ENCODE measurements at places on chromosomes 6 and 20. TPM values are rescaled to one million over a fixed set of nuclear protein-coding genes. Genes with fewer than 3 reads are reported as not detected.

GRCh38 chr6:15088904-15089568 is 156.8 kb upstream of the JARID2 start:
- no peak for DNase-seq
- no peaks in the 10 kb centered on the region for H3K36me3 ChIP-seq
- H3K27me3 ChIP-seq: no peaks in the 10 kb centered on the region
- no peaks in the 10 kb centered on the region for H3K4me1 ChIP-seq
- H3K27ac ChIP-seq: peak overlapping the region; percentile 88

GRCh38 chr6:40387127-40387870 is 199.9 kb downstream of the LRFN2 start:
- no peaks in the 10 kb centered on the region for H3K36me3 ChIP-seq
- H3K4me1 ChIP-seq: peaks cover 64% of the 10 kb centered on the region
- no peak overlapping the region for H3K4me3 ChIP-seq
- H3K27ac ChIP-seq: no peak overlapping the region
- DNase-seq: no peak

GRCh38 chr6:149898966-149899365 is 1.1 kb upstream of the RAET1E start:
- no peak for DNase-seq
- no peak overlapping the region for H3K4me3 ChIP-seq
- no peak overlapping the region for H3K27ac ChIP-seq
- peaks cover 7% of the 10 kb centered on the region for H3K4me1 ChIP-seq

MMP24 gene
- 0.18 TPM for polyA plus RNA-seq

DNA sequence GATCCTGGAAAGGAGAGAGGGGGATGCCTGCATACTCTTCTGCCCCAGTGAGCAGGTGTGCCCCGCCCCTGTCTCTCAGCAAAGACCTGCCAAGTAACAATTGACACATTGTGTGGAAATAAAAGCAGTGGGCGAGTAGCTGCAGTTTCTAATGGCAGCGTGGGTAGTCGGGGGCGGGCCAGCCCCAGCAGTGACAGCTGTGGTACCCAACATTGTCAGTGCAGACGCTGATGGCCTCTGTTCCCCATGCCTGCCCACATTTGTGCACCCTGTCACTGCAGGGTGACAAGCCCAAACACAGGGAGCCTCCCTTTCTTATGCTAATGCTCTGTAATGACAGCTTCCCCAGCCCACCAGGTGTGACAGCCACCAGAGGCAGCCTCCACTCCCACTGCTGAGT is 491.7 kb downstream of the DHX35 start:
- H3K27me3 ChIP-seq: no peaks in the 10 kb centered on the region

DNA sequence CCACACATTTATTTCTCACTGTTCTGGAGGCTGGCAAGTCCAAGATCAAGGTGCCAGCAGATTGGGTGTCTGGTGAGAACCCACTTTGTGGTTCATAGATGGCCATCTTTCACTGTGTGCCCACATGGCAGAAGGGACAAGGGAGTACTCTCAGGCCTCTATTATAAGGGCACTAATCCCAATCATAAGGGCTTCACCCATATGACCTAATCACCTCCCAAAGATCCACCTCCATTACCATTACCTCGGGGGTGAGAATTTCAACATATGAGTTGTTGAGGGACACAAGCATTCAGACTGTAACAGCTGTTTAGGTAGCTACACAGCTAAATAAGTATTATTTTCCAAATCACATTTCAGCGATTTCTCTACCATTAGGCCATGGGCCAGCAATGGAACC is 2.5 kb upstream of the PRND start:
- H3K27me3 ChIP-seq: no peaks in the 10 kb centered on the region
- no peak overlapping the region for H3K27ac ChIP-seq
- no peak for DNase-seq
- H3K4me3 ChIP-seq: no peak overlapping the region
- peaks cover 7% of the 10 kb centered on the region for H3K4me1 ChIP-seq
- H3K36me3 ChIP-seq: no peaks in the 10 kb centered on the region

DNA sequence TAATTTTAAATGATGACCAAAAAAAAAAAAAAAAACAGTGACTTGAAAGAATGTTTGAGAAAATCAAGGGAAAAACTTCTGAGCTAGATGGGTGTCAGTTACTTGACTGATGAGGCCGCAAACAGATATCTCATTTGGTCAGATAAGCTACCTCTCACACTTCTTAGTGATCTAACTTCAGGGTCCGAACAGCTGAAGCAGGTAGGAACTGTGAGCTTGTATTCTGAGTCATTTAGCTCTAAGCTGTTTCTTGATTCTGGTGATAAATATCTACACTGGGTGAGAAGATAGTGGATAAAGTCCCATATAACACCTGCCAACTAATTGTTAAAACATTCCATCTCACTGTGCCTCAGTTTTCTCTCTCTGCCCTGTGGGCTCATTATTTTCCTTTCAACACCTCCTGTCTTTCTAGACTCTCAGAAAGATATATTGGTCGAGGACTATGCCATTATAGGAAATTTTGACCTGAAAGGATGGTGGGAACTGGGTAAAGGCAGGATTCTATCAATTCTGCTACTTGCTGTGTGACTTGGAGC is 7.7 kb downstream of the KIF3B start:
- no peaks in the 10 kb centered on the region for H3K27me3 ChIP-seq
- H3K27ac ChIP-seq: peak overlapping the region; percentile 57
- H3K4me3 ChIP-seq: no peak overlapping the region
- H3K36me3 ChIP-seq: no peaks in the 10 kb centered on the region
- DNase-seq: no peak

DNA sequence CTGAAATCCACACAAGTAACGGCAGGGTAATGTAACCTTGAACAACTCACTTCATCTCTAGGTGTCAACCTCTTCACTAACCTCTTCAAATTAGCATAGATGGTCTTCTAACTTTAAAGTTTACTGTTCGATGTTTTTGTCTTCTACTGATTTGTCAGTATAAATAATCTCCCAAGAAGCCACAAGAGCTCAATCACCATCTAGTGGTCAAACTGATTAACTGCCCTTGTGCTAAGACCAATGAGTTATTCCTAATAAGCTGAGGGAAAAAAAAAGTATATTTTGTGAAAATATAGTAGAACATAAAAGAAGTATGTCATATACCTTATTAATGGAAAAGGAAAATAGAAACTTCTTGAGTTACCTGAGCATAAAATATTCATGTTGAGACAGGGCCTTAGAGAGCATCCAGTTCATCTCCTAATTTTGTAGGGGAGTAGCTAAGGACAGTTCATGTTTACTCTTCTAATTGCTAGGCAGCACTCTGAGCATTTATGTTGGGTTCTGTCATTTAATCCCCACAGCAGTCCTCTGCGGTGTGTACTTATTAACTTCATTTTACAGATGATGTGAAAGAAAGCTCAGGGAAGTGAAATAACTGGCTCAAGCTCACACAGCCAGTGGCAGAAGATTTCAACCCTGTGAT is 317.1 kb downstream of the ESR1 start:
- H3K4me3 ChIP-seq: no peak overlapping the region
- no peaks in the 10 kb centered on the region for H3K4me1 ChIP-seq
- no peak overlapping the region for H3K27ac ChIP-seq
- DNase-seq: no peak
- H3K36me3 ChIP-seq: peaks cover 54% of the 10 kb centered on the region

CD40 gene
- polyA plus RNA-seq: 2.8 TPM

DNA sequence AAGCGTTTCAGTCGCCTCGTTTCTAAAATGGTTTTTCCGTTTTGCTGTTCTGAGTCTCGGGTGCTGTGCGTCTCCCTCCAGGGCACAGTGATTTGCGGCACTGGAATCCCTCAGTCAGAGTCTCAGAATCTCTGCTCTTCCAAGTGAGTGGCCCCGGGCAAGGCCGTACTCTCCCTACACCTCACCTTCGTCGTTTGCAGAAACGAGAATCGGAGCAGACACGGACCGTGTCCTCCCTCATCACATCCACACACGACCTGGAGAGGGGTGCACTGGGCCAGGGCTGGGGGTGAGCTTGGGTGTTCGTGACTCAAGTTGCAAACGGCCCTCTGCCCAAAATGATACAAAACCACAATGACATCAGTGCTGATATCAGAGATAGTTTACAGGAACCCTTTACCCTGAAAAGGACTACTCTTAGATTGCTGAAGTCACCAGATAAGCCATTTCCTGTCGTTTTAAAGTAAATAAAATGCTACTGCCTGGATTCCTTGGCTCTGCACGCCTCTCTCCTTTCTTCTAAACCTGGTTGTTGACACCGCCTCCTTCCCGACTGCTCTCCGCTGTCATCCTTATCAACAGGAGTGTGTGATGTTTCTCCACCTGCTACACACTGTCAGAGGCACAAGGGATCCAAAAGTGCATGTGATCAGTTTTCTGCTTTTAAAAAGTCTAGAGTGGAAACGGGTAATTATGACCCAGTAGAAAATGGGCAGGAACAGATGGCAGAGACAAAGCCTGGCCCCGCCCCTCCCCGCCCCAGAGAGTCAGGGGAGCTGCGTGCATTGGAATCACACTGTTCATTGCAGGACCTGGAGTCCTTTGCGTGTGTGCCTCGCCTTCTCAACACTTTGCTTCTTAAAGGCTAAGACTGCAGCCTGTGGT is 38.4 kb downstream of the KIF25 start:
- no peaks in the 10 kb centered on the region for H3K27me3 ChIP-seq
- H3K4me3 ChIP-seq: no peak overlapping the region
- H3K4me1 ChIP-seq: no peaks in the 10 kb centered on the region
- H3K27ac ChIP-seq: no peak overlapping the region

- no peak overlapping the region for H3K4me3 ChIP-seq
- no peaks in the 10 kb centered on the region for H3K36me3 ChIP-seq
- H3K27me3 ChIP-seq: no peaks in the 10 kb centered on the region
- DNase-seq: no peak
- H3K27ac ChIP-seq: no peak overlapping the region
Measured at GRCh38 chr20:7596541-7596940, 343.7 kb downstream of the HAO1 start.

- H3K36me3 ChIP-seq: no peaks in the 10 kb centered on the region
- H3K27me3 ChIP-seq: no peaks in the 10 kb centered on the region
- no peaks in the 10 kb centered on the region for H3K4me1 ChIP-seq
- H3K4me3 ChIP-seq: no peak overlapping the region
Measured at GRCh38 chr6:108598305-108598863, 37.7 kb downstream of the FOXO3 start.

- H3K4me3 ChIP-seq: no peak overlapping the region
- no peaks in the 10 kb centered on the region for H3K27me3 ChIP-seq
Measured at GRCh38 chr20:55649254-55649653, 356.1 kb downstream of the CBLN4 start.

- no peaks in the 10 kb centered on the region for H3K27me3 ChIP-seq
- no peak for DNase-seq
- no peak overlapping the region for H3K27ac ChIP-seq
- no peak overlapping the region for H3K4me3 ChIP-seq
Measured at GRCh38 chr6:111474106-111474505, 8.9 kb downstream of the REV3L start.

SLC13A3 gene
- not detected for polyA plus RNA-seq

SLC22A1 gene
- polyA plus RNA-seq: 0.13 TPM

DNA sequence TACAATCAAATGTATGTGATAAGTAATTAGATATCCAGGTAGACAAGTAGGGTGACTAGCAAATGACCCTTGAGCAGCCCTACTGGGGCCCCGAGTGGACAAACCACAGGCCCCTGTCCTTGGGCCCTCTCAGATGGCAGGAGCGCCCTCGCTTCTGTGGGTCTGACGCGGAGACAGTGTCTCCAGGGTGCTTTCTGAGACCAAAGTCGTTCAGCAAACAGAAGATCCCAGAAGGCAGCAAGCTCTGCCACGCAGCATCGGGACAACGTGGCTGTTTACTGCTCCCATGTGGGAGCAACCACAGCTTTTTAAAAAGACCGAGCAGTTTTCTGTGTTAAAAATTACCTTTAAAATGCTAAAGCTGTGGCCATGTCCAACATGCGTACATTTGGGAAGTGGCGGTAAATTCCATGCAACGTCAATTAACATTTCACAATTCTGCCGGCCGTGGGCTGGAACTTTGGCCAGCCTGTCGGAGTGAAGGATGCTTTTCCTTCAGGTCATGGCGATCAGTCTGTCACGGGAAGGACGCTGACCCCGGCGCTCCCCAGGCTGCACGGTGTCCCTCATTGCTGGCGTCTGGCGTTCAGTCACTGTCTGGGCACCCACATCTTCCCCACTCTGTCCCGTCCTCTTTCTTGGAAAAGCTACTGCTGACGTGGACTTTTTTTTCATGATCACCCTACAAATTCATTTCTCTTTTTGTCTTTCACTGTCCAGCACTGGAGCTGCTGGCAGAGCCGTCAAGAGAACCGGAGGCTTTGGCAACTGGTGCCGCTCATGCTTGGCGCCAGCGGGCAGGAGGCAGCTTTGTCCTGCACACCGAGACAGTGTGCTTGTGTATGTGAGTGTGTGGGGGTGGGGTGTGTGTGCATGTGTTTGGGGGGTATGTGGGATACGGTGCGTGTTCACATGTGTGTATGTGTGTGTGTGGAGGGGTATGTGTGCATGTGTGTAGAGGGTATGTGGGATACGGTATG is 293.1 kb downstream of the CDH4 start:
- DNase-seq: no peak
- H3K4me1 ChIP-seq: no peaks in the 10 kb centered on the region
- H3K27me3 ChIP-seq: no peaks in the 10 kb centered on the region
- no peak overlapping the region for H3K27ac ChIP-seq
- no peaks in the 10 kb centered on the region for H3K36me3 ChIP-seq

- no peak overlapping the region for H3K4me3 ChIP-seq
- no peaks in the 10 kb centered on the region for H3K27me3 ChIP-seq
- no peaks in the 10 kb centered on the region for H3K4me1 ChIP-seq
- H3K36me3 ChIP-seq: no peaks in the 10 kb centered on the region
- no peak for DNase-seq
Measured at GRCh38 chr6:22237526-22237925, 59.3 kb downstream of the PRL start.

DNA sequence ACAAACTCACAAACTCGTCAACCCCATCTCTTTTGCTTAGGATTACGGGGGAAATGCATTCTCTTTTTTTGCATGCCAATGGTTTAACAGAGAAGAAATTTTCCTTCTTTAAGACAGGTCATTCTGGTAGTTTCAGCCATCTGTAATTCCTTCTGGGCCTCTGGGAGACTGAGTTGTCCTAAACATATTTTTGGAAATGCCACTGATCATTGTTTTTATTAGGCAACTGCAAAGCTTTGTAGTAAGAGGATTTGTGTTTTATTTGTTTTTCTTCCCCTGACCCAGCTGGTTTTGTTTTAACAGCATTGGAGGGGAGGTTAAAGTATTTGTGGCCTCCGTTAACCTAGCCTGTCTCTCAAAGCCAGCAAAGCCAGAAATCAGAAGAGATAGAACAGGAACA is 73.1 kb upstream of the ISM1 start:
- no peak overlapping the region for H3K4me3 ChIP-seq
- no peaks in the 10 kb centered on the region for H3K4me1 ChIP-seq
- H3K36me3 ChIP-seq: no peaks in the 10 kb centered on the region
- no peaks in the 10 kb centered on the region for H3K27me3 ChIP-seq

- H3K27me3 ChIP-seq: no peaks in the 10 kb centered on the region
- H3K36me3 ChIP-seq: no peaks in the 10 kb centered on the region
- no peaks in the 10 kb centered on the region for H3K4me1 ChIP-seq
- H3K4me3 ChIP-seq: no peak overlapping the region
Measured at GRCh38 chr6:124870611-124871459, 91.4 kb upstream of the RNF217 start.

All from CD8-positive, alpha-beta memory T cell (primary cell).